HepG2 (cell line): ENCODE measurements at places on chromosomes 4 and X.

DNA sequence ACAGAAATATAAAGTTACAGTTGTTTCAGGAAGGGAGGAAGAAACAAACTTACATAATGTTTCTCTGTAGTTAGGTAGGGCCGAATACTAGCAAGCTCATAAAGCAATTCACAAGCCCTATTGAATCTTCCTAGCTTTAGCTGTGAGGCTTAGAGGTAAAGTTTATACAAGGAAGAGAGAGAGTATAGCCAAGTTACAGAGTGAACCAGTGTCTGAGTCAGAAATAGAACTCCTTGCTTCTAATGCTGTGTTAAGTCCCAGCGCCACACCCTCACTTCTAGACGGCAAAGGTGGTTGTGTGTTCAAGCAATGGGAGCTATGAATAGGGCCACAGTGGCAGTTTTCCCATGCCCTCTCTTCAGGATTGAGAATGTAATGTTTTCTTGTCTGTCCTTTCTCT, 6.1 kb downstream of the LPAR4 start:
- no peak for DNase-seq

DNA sequence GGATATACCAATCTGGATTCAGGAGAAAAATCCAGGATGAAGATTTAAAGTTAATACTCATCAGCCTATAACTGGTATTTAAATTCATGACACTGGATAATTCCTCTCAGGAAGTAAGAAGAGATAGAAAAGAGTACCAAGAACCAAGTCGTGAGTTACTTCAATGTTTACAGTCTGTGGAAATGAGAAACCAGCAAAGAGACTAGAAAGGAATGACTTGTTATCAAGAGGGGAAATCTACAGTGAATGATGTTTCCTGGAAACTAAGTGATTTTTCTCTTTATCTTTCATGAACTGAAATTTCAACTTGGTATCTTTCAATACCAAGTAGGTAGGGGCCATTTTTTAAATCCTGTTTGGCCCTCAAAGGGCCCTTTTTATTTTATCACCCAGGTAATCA, 217.9 kb upstream of the AFF2 start:
- no peak for DNase-seq

DNA sequence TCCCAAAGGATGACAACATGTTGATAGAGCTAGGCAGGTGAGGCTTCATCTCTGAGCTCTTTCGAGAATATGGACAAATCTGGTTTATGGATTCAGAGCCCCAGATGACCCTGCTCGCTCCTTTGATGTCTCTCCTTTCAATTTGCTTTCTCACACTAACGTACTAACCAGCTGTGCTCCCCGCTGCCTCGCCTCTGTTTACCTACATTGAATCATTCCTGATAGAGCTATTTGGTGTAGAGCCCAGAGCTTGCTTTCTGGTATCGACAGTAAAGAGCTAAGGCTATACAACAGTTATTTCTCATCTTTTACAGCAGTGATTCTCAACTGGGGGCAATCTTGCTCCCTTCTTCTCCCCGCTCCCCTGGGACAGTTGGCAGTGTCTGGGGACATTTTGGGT, 8.9 kb upstream of the PHKA2 start:
- DNase-seq, result no peak

GRCh38 chrX:37883196-37883595, 35.8 kb upstream of the DYNLT3 start:
- no peak for DNase-seq

GRCh38 chrX:131827935-131828334, 195.2 kb upstream of the STK26 start:
- no peak for DNase-seq

- DNase-seq, result no peak
Observed at GRCh38 chrX:38634665-38635064, 73.3 kb downstream of the TSPAN7 start.

DNA sequence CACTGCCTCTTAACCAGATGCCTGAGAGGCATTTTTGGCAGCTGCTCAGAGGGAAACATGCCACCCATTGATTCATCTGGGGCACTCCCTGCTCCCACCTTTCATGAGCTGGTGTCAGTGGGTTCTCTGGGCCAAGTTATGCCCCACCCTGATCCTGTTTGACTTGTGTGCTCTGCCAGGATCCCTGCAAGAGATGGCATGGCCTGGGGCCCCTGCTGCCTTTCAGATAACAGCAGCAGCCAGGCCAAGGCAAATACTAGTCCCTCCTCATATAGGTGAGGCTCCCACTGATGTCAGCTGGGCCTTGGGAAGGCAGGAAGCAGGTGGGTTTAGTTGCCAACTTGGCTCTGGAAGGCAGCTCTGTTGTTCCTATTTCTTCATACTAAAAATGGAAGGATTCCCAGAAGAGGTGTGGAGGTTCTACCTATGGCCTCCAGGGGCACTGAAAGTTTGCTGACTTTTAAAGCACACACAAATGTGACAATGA, 192.9 kb upstream of the RBPJ start:
- no peak for DNase-seq

DNA sequence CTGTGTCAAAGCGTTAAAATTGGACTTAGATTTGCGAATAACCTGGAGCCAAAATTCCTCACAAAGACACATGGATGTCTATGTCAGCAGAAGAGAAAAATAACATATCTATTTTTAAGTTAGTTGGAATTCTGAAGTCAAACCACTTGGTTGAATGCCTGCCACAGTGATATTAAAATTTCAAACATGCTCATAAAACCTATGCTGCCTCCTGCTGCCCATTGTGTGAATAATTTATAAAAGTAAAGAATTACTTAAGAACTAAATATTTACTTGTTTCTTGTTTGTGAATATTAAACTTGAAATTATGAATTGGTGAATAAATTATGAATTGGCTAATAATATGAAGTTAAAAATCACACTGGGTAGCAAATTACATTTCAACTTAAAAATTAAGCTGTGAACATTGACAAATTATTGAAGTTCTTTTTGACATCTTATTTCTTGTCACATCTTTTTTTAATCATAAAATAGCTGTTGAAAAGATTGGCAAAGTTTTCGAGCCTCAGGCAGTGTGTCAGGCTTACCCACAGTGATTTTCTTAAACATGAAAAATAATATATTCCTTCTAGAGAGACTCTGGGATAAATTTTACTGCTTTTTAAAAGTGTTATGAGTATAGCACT, 35.4 kb downstream of the FABP2 start:
- DNase-seq, result peak; percentile 32

- DNase-seq, result no peak
Observed at GRCh38 chr4:150117094-150117493, 38.8 kb downstream of the DCLK2 start.

- DNase-seq, result no peak
Observed at GRCh38 chrX:22958250-22958649, 41.5 kb upstream of the DDX53 start.

DNA sequence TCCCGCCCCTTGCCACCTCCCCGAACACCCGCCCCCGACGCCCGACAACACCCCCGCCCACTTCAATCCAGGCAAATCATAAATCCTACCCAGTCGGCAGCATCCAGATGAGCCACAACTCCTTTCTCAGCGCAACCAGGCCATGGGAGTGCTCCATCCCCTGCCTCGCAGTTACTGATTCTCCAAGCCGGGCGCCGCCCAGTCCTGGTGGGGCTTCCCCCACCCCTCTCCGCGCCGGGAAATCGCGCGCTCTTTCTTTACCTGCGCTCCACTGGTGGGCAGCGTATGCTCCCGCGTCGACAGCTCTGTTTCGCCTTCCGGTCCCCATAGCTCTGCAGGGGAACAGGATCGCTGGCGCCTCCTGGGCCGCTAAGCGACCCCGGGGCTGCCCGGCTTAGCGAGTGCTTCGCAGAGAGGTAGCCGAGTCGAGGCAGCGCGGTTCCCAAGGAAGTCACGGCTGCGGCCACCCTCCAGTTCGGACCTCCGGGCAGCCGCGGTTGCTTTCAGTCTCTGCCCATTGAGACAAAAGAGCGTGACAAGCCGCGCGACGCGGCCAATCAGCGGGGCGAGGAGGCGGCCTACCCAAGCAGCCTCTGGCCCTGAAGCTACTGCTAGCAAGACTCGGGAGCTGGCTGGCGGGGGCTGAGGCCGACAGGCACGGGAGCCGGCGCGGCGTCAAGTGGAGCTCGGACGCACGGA, 43.7 kb upstream of the TMSB15B start:
- no peak for DNase-seq

- peak; percentile 58 for DNase-seq
Observed at GRCh38 chr4:87974856-87975462, 555 bp upstream of the SPP1 start.

GRCh38 chr4:127449449-127449848, 183.3 kb upstream of the INTU start:
- DNase-seq, result no peak

GRCh38 chrX:131068945-131069719, 11.0 kb downstream of the ARHGAP36 start:
- peak; percentile 10 for DNase-seq

DNA sequence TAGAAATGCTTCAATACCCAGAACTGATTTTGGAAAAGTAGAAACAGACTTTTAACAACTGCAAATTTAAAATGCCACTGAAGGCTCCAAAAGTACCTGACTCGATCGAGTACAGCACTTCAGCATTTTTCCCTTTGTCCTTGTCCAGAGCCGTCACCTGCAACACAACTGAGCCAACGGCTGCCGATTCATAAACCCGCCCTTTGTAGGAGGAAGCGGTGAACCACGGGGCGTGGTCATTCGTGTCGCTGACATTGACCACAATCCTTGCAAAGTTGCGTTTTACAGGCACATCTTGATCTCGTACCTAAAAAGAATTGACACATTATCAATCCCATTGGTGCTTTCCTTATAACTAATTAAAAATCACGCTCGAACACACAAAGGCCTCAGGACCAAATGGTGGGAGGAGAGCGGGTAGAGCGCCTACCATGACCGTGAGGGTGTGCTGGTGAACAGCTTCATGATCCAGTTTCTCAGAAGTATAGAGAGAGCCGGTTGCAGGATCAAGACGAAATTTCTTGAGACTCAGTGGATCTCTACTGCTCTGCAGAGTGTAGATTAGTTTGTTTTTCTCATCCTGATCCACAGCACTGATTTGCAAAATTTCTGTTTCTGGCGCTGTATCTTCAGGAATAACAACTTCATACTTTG, 72.8 kb upstream of the MTNR1A start:
- DNase-seq, result no peak

- DNase-seq, result no peak
Observed at GRCh38 chr4:24979554-24979953, 51.2 kb downstream of the LGI2 start.

DNA sequence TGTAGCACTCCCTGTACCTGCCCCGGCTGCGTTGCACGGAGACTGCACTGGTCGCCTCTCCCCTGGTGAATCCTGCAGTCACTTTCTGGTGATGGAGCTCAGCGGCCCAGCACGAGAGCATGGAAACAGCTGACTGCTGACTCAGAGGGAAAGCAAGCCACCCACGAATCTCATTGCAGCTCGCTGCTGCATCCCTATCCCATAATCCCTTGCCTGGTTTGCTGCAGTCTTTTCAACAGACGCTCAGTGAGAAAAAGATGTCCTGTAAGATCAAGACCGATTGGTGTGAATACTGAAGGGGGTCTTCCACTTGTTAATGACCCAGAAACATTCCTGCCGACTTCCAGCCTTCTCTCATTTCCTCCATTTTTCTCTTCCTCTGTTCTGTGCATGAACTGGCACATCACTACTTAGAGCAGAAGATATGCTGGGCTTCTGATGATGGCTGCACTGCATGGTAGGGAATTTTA, 52.9 kb downstream of the TRIM2 start:
- DNase-seq, result no peak

GRCh38 chr4:39933671-39934590, 43.8 kb downstream of the PDS5A start:
- DNase-seq, result no peak

DNA sequence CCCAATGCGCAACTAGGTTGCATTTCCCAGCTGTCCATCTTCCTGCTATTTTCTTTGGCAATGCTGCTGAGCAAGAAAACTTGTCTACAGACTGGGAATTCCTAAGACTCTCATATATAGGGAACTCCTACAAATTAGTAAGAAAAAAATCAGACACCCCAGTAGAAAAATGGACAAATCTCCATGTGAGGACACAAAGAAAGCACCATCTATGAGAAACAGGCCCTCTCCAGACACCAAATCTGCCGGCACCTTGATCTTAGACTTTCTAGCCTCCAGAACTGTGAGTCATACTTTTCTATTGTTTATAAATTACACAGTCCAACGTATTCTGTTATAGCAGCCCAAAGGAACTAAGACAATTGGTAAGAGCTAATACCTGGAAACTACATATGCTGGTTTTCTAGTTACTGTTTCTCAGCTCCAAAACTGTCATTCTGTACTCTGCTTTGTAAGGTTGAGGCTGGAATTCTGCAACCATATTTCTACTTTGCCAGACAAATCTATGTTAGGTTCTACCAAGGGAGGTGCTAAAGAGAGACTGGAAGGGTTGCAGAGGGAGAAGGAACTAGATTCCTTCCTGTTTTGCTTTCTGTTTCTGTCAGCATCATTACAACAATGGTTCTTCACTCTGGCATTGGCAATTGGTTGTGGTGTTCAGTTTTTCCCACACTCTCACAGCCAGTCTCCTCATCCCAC, 35.7 kb upstream of the FAM241A start:
- DNase-seq, result peak; percentile 20

DNA sequence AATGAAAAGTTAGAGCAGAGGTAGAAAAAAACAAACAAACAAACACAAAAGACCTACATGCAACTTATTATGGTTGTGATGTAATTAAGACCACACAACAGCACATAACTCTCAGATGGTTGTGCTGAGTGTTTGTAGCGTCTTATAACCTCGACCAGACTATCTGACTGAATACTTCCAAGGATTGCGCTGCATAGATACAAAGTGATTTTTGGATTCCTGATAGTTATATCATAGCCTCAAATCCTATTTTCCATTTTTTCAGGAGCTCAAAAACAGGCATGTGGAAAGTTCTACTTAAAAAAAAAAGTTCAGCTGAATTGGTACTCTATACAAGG, 236.1 kb downstream of the SPRY1 start:
- no peak for DNase-seq

DNA sequence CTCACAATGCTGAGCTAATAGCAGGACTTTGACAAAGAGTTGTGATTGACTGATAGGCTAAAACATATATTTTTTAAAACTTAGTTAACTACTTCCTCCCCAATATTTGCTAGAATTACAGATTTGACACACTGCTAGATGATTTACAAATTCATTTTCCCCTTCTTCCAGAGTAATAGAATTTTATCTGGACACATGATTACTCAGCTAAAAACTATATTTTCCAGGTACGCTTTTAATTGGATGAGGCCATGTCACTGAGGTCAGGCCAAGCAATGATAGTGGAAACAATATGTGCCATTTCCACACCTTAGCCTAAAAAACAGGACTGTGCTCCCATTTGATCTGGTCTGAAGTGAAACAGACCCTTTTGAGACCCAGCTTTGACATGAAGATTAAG, 193.3 kb upstream of the PGRMC2 start:
- no peak for DNase-seq

- DNase-seq, result no peak
Observed at GRCh38 chr4:96525898-96526297, 686.0 kb downstream of the PDHA2 start.

GRCh38 chr4:98845960-98846359, 83.0 kb downstream of the EIF4E start:
- DNase-seq, result no peak

DNA sequence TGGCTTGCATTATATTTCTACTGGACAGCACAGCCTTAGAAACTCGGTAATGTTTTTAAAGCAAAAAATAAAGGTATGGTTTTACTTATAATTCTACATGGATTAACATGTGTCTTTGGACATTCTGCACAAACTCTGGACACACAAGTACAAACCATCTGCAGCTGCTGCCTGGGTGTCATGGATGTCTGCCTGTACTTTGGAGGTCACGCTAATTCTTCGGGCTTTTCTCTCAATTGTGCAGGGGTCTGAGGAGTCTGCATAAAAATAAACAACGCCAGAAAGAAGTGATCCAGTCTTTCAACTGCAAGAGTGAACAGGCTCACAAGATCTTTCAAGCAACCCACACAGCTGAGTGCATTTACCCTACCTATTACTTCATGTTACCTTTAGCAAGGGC, 55.2 kb downstream of the TAB3 start:
- DNase-seq, result no peak
